ENCODE measurements at places on chromosomes 4 and X.

GRCh38 chr4:61152433-61152832 is 47.7 kb upstream of the ADGRL3 start:
- no peak for DNase-seq

GRCh38 chr4:17578482-17578891 is 1.5 kb downstream of the LAP3 start:
- no peak for DNase-seq

DNA sequence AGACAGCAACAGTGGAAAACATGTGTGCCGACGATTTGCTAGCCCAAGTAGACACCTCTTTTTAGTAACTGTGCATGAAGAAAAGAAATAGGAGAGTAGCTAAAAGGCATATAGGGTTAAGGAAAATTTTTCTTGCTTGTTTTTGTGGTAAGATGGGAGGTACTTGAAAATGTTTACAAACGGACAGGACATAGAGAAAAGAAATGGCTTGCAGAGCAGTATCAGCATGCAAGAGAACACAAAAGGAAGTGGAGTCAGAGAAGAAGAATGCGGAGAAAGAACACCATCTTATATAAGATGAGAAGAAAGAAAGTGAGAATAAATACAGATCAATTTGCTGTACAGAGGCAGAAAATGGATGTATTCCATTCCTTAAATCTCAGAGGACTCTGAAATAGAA is 263.7 kb upstream of the ETNPPL start:
- DNase-seq: no peak

GRCh38 chrX:68705986-68706385 is 58.5 kb downstream of the STARD8 start:
- no peak for DNase-seq

- DNase-seq: no peak
These were observed 132.1 kb downstream of the ARHGAP10 start for GRCh38 chr4:147863808-147864472.

DNA sequence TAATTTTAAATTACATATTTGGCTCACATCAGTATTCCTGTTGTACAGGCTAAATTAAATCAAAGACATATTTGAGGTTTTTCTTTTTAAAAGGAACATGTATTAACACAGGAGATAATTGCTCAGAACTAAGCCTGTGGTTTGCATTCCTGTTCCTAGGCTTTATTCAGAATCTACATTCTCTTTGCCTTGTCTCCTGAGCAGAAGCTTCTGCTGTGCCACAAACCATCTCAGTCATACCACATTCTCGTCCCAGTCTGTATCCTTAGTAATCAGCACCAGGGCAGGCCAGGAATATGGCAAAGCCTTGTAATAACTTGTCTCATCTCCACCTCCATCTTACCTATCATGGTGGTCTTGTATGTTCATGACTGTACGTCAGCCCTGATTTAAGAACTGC is 162.8 kb downstream of the ARHGAP24 start:
- no peak for DNase-seq

GRCh38 chr4:71635139-71635748 is 148.6 kb downstream of the GC start:
- no peak for DNase-seq

- DNase-seq: no peak
These were observed 28.4 kb downstream of the ABCG2 start for GRCh38 chr4:88130003-88130402.

DNA sequence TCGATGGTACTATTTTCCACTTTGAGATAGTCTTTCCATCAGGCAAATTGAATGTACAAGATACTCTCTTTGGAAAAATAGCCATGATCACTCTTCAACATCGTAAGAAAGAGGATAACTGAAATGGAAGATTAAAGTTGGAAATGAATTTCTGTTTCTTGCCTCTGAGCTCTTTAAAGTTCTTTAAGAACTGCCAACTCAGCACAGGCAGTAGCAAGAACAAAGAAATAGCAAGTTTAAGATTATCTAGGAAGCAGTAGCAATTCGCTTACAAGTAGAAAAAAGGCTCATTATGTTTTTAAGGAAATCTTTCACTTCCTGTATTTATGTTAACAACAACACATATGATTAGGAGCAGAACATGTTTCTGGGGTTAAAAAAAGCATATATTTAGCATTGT is 127.6 kb downstream of the CDS1 start:
- DNase-seq: no peak

DNA sequence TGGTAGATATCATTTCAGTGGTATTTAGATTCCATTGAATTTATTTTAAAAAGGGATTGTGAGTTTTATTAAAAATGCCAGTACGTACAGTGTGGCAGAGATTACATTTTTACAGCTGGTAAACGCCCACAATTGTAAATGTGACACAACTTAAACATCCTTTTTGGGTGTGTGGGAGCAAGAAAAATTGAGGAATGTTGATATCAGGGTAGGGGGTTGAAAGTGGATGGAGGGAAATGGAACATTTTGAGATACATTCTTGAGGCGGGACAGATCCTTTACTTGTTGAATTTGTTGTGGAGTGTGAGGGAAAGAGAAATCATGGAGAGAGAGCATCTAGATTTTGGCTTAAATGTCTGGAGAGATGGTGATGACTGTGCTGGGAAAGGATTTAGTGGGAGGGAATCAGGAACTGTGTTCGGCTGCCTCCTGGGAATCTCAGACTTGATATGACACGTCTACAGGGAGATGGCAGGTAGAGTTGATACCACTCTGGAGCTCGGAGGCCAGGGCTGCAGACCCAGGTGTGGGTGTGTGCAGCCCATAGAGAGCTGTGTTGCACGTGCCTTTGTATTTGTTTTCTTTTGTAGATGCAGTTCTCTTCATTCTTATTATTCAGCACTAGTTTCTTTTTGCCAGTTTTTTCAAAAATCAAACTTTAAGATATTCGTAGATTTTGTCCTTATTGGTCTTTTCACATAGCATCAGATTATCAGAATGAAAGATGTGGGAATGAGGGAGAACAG is 10.8 kb downstream of the TMEM131L start:
- no peak for DNase-seq

DNA sequence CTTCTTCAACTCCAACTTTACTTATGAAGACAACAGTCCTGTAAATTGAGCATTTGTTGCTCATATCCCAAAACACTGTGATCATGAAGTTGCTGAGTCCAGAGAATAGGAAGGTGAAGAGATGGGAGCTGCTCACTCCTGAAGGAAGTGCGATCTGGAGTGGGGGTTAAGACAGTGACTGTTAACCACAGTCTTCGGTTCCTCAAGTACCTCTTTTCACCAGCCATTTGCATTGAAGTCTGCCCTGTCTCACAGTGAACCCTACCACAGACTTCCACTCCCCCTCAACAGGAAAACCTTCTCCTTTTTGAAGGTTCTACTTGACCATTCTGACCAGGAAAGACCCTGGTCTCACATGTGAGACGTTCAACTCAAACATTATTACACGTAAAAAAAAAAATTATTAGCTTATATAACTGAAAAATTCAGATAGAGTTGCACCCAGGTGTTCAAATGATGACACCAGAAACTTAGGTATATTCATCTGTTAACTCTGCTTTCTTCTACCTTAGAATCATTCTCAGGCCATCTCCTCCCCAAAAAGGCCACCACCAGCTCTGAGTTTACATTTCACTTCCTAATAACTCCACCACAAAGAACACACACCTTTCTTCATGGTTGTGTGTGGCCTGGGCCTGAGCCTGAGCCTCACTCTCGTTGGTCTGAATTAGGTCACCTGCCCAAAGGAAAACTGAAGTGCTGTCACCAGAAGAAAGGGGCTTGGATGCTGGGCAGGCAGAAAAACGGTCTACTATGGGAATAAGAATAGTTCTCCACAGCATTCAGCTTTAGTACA is 199.2 kb downstream of the DCTD start:
- DNase-seq: no peak

DNA sequence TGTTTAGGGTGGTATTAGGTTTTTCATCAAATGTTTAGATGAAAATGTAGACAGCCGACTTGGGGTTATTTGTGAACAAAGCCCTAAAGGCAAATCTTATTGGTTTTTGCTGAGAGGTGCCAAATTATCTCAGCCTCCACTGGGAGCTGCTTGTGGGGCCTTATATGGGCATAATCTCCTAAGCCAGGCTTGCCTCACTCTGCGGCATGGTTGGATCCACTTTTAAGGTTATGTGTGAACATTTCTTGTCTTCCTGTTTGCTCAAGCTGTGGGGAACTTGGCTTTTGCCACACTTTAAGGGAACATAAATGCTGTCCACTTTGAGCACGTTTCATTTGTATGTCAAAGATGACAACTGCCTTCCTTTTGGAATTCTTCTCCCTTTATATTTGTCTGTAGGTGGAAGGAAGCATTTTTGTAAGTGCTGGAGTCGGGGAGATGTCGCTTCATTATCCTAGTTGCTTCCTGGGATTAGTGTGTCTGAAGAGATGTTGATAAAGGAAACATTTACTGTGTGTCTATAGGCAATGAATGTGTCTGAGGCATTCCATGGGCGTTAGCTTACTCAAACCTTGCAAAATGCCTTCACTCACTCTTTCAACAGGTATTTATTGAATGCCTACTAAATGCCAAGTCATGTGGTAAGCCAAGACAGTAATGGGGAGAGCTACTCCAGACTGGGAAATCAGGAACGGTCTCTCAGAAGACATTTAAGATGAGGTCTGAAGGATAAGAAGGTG is 78.3 kb downstream of the SLC9A6 start:
- no peak for DNase-seq

- peak; percentile 55 for DNase-seq
These were observed 63.0 kb downstream of the PRSS12 start for GRCh38 chr4:118289794-118290193.

GRCh38 chr4:125097729-125098128 is 217.0 kb upstream of the FAT4 start:
- no peak for DNase-seq

- DNase-seq: no peak
These were observed 96.1 kb upstream of the FAM9B start for GRCh38 chrX:9130031-9130430.

All from AG20443 (cell line).